ENCODE measurements at places on chromosomes 12 and 14.

DNA sequence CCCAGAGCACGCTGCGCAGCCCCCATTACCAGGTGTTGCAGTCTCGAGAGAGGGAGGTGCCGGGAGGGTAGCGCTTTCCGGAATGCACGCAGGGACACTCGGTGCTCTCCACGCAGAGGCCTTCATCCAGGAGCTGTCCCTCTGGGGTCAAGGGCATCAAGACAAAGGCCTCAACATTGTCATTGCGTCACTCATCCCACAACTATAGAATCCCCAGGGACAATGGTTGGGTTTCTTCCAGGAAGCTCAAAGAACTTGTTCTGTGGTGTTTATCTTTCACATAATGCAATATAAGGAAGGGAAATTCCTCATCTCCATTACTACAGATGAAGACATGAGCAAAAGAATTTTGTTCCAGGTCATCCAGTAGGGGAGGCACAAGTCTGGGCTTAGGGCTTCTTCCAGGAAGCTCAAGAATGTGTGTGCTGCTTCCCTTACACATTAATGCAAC is 52.1 kb downstream of the VWF start:
- DNase-seq: no peak

DNA sequence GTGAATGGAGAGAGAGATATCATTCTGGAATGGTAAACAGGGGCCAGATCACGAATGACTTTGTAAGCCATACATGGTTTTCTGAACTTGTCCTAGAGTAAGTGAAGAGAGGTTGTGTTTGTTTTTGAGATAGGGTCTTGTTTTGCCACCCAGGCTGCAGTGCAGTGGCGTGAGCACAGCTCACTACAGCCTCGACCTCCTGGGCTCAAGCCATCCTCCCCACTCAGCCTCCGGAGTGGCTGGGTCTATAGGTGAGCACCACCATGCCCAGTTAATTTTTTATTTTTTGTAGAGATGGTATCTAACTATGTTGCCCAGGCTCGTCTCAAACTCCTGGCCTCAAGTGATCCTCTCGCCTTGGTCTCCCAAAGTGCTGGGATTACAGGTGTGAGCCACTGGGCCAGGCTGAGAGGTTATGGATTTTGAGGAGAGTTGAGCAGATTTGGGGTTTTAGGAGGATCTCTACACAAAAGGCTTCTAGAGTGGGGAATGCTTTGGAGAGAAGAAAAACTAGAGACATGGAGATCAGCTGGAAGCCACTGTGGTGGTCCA is 19.7 kb upstream of the GPRC5A start:
- DNase-seq: no peak

DNA sequence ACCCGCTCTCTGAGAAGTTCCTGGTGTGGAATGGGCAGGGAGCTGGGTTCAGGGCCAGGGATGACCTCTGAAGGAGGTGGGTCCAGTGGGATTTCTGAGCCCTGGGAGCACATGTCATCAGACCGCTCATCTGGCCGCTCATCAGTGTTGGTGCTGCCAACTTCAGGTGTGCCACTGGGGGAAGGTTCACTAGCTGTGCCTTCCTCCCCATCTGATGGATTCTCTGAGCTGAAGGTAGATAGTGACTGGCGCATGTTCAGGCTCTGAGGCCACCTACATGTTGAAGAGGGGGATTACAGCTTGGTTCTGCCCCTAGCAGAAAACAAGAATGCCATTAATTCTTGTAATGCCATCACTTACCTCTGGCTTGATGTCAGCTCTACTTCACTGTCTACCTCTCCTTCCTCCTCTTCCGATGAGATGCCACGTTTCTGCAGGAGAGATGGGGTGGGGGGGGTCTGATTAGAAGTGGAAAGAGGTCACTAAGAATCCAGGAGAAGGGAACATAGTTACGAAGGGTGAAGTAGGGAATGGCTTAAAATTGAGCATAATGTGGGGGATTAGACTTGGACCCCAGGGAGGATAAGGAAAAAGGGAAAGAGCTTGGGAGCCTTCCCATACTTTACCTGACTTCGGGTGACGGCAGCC is 17.2 kb downstream of the MAP3K12 start:
- DNase-seq: peak; percentile 48

- DNase-seq: peak; percentile 16
Observed at GRCh38 chr14:65002586-65003210, 16.0 kb downstream of the FNTB start.

DNA sequence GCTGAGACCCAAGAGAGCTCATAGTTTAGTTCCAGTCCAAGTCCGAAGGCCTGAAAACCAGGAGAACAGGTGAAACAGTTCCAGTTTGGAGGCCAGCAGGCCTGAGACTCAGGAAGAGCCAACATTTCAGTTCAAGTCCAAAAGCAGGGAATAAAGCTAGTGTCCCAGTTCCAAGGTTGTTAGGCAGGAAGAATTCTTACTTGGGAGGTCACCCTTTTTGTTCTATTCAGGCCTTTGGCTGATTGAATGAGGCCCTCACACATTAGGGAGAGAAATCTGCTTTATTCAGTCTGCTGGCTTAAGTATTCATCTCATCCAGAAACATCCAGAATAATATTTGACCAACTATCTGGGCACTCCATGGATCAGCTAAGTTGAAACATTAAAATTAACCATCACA is 294.6 kb downstream of the PCNX1 start:
- no peak for DNase-seq

- no peak for DNase-seq
Observed at GRCh38 chr12:7650091-7650490, 15.6 kb downstream of the APOBEC1 start.

Measured in astrocyte of the hippocampus (primary cell).